Mesothelial cell of epicardium (in vitro differentiated cells): ENCODE measurements at places on chromosomes 5 and 9. TPM values are rescaled to one million over a fixed set of nuclear protein-coding genes. Genes with fewer than 3 reads are reported as not detected.

- H3K4me1 ChIP-seq: peaks cover 18% of the 10 kb centered on the region
- no peak overlapping the region for H3K4me3 ChIP-seq
- no peak overlapping the region for H3K27ac ChIP-seq
- H3K27me3 ChIP-seq: peaks cover 6% of the 10 kb centered on the region
These were observed 51.2 kb downstream of the SGCD start for GRCh38 chr5:156378159-156378558.

GRCh38 chr5:134506054-134507039 is 19.1 kb upstream of the JADE2 start:
- H3K4me3 ChIP-seq: no peak overlapping the region
- peaks cover 24% of the 10 kb centered on the region for H3K4me1 ChIP-seq
- H3K36me3 ChIP-seq: no peaks in the 10 kb centered on the region
- DNase-seq: no peak
- no peaks in the 10 kb centered on the region for H3K27me3 ChIP-seq

DNA sequence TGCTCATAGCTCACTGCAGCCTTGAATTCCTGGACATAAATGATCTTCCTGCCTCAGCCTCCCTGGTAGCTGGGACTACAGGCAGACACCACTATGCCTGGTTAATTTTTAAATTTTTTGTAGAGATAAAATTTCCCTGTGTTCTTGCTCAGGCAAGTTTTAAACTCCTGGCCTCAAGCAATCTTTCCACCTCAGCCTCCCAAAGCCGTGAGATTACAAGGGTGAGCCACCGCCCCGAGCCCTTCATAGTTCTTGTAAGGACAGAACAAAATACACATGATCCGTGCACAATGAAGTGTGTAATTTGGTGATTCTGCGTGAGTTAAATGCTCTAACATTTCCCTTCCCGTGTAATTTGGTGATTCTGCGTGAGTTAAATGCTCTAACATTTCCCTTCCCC is 27.7 kb upstream of the MYO10 start:
- H3K4me3 ChIP-seq: no peak overlapping the region
- H3K36me3 ChIP-seq: no peaks in the 10 kb centered on the region
- no peak for DNase-seq
- no peaks in the 10 kb centered on the region for H3K27me3 ChIP-seq

CERCAM gene
- total RNA-seq: 134 to 143 TPM (median 141 TPM) in 3 replicates

WASHC1 gene
- 24.7 to 26.4 TPM (median 26.4 TPM) in 3 replicates for total RNA-seq
